WTC11 (cell line): ENCODE measurements at places on chromosomes 4 and X. TPM values are rescaled to one million over a fixed set of nuclear protein-coding genes. Genes with fewer than 3 reads are reported as not detected.

Gene ZIC3
- 75.3 to 78.0 TPM (median 77.9 TPM) in 3 replicates for total RNA-seq

DNA sequence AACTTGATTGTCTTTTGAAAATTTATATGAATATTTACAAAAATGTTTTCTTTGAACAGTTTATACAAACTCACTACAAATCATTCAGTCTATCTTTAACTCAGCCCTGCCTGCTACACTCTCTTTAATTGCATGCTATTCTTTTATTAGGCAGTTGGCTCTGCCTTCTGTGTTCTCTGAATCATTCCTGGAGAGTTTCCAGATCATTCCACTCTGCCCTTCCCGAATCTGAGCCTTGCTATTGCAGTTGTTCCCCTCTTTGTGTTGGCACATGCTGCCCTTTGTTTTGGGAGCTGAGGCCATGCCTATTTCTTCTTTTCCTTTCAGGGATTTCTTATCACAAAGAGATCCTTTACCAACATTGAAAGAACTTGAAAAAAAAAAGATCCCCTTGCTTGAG, 8.7 kb upstream of the TECRL start:
- no peaks in the 10 kb centered on the region for H3K27me3 ChIP-seq
- H3K4me3 ChIP-seq: no peak overlapping the region
- H3K4me1 ChIP-seq: peaks cover 6% of the 10 kb centered on the region; the same call in 1 of the 2 replicates

DNA sequence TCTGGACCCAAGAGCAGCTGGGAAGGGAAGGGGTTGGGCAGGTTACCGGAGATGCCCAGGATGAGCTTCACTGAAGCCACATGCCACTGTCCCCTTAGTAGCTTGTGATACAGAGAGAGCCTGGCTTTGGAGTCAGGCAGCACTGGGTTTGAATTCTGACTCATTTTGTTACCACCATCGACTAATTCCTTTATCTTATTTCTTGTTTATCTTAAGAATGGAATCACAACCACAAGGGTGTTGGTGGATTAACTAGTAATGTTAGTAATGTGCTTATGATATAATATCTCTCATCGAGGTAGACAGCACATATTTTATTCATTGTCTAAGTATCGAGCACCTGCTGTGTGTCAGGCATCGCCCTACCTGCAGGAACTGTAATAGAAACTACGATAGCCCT, 17.7 kb upstream of the STX18 start:
- no peaks in the 10 kb centered on the region for H3K27me3 ChIP-seq
- DNase-seq: no peak

GRCh38 chrX:69231903-69232302, 66.7 kb upstream of the PJA1 start:
- no peaks in the 10 kb centered on the region for H3K36me3 ChIP-seq
- no peak overlapping the region for H3K4me3 ChIP-seq
- H3K27me3 ChIP-seq: peaks cover 51% of the 10 kb centered on the region
- H3K27ac ChIP-seq: no peak overlapping the region
- no peaks in the 10 kb centered on the region for H3K4me1 ChIP-seq

- H3K4me1 ChIP-seq: peaks cover 2% of the 10 kb centered on the region; the same call in 1 of the 2 replicates
- H3K27ac ChIP-seq: no peak overlapping the region
- H3K36me3 ChIP-seq: peaks cover 18% of the 10 kb centered on the region
- no peak for DNase-seq
- peaks cover 6% of the 10 kb centered on the region for H3K27me3 ChIP-seq
Observed at GRCh38 chr4:163092093-163092492, 74.6 kb downstream of the NAF1 start.

DNA sequence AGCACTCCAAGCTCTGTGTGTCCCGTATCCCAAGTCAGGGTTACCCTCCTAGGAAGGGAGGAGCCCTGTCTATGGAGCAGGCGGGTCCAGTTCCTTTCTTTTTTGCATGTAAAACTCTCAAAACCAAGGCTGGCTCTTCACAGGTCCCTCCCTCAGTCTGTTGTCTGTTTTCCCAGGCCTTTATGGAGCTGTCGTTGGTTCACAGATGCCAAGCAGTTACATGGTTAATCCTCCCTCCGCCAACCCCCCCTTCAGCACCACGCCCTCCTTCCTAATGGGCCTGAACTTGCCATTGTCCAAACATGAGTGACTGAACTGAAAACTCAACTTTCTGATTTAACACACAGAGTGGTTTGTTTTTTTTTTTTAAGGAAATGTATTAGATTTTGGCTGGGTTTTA, 148.3 kb downstream of the STOX2 start:
- no peak for DNase-seq
- peaks cover 8% of the 10 kb centered on the region for H3K4me1 ChIP-seq
- H3K27me3 ChIP-seq: no peaks in the 10 kb centered on the region; the same call in 1 of the 2 replicates
- no peak overlapping the region for H3K4me3 ChIP-seq
- no peak overlapping the region for H3K27ac ChIP-seq
